ENCODE measurements at places on chromosomes 12 and 14. TPM values are rescaled to one million over a fixed set of nuclear protein-coding genes. Genes with fewer than 3 reads are reported as not detected.

PKP2 gene
- not detected for total RNA-seq

BICDL1 gene
- total RNA-seq: 54.4 TPM

PZP gene
- total RNA-seq: not detected

NKX2-1 gene
- total RNA-seq: not detected

NANOG gene
- not detected for total RNA-seq

ACOT4 gene
- 0.86 TPM for total RNA-seq

NGB gene
- total RNA-seq: not detected

ST8SIA1 gene
- not detected for total RNA-seq

CMKLR1 gene
- not detected for total RNA-seq

SERPINA9 gene
- not detected for total RNA-seq

IGF1 gene
- 0.10 TPM for total RNA-seq

AMIGO2 gene
- 8.6 TPM for total RNA-seq

CMAS gene
- total RNA-seq: 32.6 TPM

CTSG gene
- total RNA-seq: 0.23 TPM

RPS6KL1 gene
- total RNA-seq: 5.3 TPM

LHX5 gene
- total RNA-seq: not detected

Measured in activated naive CD4-positive, alpha-beta T cell treated with anti-CD3 and anti-CD28 coated beads, Interleukin-2, amount 10 ng/mL, durations not matched to agents 5 hours and 36 hours (primary cell).